Liver (tissue), 10 donors: ENCODE measurements at places on chromosomes 11 and 22. TPM values are rescaled to one million over a fixed set of nuclear protein-coding genes. Genes with fewer than 3 reads are reported as not detected.

Gene UPK2
- total RNA-seq = not detected

- DNase-seq = no peak
- H3K4me1 ChIP-seq = no peaks in the 10 kb centered on the region
- no peaks in the 10 kb centered on the region for H3K36me3 ChIP-seq
- H3K27me3 ChIP-seq = no peaks in the 10 kb centered on the region
- H3K27ac ChIP-seq = no peak overlapping the region
- no peak overlapping the region for H3K4me3 ChIP-seq
Observed at GRCh38 chr11:13486926-13487660, 8.7 kb downstream of the PTH start.

- peaks cover 15% of the 10 kb centered on the region for H3K4me1 ChIP-seq
- H3K27me3 ChIP-seq = no peaks in the 10 kb centered on the region
- no peak overlapping the region for H3K27ac ChIP-seq
- H3K36me3 ChIP-seq = no peaks in the 10 kb centered on the region
- DNase-seq = no peak
Observed at GRCh38 chr11:396511-396947, 2.5 kb downstream of the PKP3 start.

Gene CD3G
- 0.19 TPM for total RNA-seq

GRCh38 chr22:31879585-31879984 is 64.8 kb upstream of the YWHAH start:
- H3K4me3 ChIP-seq = no peak overlapping the region
- peaks cover 58% of the 10 kb centered on the region for H3K36me3 ChIP-seq
- no peaks in the 10 kb centered on the region for H3K27me3 ChIP-seq

DNA sequence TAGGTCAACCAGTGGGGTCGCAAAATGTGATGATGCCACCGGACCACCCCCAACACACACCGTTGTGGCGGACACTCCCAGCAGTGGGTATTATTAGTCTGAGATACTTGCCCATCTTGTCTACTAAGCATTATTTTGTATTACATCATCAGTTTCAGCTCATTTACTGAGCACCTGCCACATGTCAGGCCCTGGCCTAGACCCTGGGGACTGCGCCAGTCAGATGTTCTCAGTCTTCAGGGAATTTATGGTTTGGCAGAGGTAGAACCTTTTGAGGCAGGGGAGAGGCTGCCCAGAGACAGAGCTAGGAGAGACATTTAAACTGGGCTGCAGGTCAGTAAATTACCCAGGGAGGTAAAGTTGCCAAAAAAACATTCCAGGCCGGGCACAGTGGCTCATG is 43.1 kb upstream of the GCAT start:
- H3K4me3 ChIP-seq = no peak overlapping the region
- DNase-seq = no peak
- peaks cover 2% of the 10 kb centered on the region for H3K36me3 ChIP-seq
- H3K27me3 ChIP-seq = no peaks in the 10 kb centered on the region
- peaks cover 26% of the 10 kb centered on the region for H3K4me1 ChIP-seq

Gene PTS
- 59.5 TPM for total RNA-seq

GRCh38 chr22:22207845-22208564 is 36.6 kb upstream of the VPREB1 start:
- no peaks in the 10 kb centered on the region for H3K4me1 ChIP-seq
- no peak overlapping the region for H3K4me3 ChIP-seq
- H3K36me3 ChIP-seq = no peaks in the 10 kb centered on the region

- H3K36me3 ChIP-seq = no peaks in the 10 kb centered on the region
- DNase-seq = no peak
- H3K27ac ChIP-seq = peak overlapping the region; percentile 19
- no peak overlapping the region for H3K4me3 ChIP-seq
- H3K4me1 ChIP-seq = peaks cover 7% of the 10 kb centered on the region
- no peaks in the 10 kb centered on the region for H3K27me3 ChIP-seq
Observed at GRCh38 chr22:38204784-38205183, 3.0 kb downstream of the MAFF start.

GRCh38 chr22:37731804-37732471 is 35.1 kb downstream of the TRIOBP start:
- DNase-seq = no peak
- H3K4me1 ChIP-seq = peaks cover 2% of the 10 kb centered on the region
- no peaks in the 10 kb centered on the region for H3K36me3 ChIP-seq
- no peak overlapping the region for H3K4me3 ChIP-seq
- H3K27me3 ChIP-seq = no peaks in the 10 kb centered on the region

- no peaks in the 10 kb centered on the region for H3K4me1 ChIP-seq
- no peak overlapping the region for H3K4me3 ChIP-seq
- no peaks in the 10 kb centered on the region for H3K36me3 ChIP-seq
- no peak for DNase-seq
Observed at GRCh38 chr11:44572884-44573283, 7.4 kb downstream of the CD82 start.

DNA sequence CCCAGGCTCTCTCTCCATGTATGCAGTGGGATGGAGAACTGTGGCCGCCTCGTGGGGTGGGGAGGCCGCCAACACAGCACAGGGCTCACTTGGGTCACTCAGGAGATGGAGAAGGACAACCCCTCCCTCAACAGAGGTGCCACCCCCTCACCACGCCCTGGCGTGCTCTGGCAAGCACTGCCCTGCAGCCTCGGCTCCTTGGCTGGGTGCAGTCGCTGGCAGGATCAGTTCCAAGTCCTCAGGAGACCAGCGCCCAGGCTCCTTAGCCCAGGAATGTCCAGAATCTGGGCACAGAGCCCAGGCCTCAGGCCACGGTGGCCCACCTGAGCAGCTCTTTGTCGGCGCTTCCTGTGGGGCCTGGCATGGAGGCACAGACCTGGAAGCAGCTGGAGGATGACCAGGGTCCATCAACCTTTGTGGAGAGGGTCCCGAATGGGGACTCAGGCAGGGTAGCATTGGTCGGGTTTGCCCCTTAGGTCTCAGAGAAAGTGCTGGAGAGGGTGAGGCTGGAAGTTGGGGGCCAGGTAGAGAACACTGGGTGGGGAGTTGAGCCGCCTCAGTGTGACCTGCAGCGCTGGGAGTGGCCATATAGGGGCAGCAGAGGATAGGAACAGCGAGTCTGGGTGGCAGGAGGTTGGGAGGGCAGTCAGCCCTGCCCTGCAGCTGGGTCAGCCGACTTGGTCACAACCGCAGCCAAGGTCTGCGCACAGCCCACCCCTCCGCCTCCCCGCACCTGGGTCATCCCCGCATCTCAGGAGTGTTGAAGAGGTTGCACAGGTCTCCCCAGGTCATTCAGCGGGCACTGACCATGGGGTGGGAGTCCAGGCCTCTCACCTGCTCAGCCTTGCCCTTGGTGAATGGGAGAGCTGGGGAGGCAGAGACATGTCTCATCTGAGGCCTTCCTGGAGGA is 8.2 kb downstream of the SUSD2 start:
- H3K36me3 ChIP-seq = no peaks in the 10 kb centered on the region
- no peak overlapping the region for H3K4me3 ChIP-seq
- peak; percentile 69 for DNase-seq
- H3K4me1 ChIP-seq = no peaks in the 10 kb centered on the region

Gene GRK2
- total RNA-seq = 35.0 TPM

GRCh38 chr11:86990031-86990430 is 34.8 kb upstream of the FZD4 start:
- no peak for DNase-seq
- no peaks in the 10 kb centered on the region for H3K27me3 ChIP-seq
- peaks cover 7% of the 10 kb centered on the region for H3K4me1 ChIP-seq
- no peak overlapping the region for H3K27ac ChIP-seq

DNA sequence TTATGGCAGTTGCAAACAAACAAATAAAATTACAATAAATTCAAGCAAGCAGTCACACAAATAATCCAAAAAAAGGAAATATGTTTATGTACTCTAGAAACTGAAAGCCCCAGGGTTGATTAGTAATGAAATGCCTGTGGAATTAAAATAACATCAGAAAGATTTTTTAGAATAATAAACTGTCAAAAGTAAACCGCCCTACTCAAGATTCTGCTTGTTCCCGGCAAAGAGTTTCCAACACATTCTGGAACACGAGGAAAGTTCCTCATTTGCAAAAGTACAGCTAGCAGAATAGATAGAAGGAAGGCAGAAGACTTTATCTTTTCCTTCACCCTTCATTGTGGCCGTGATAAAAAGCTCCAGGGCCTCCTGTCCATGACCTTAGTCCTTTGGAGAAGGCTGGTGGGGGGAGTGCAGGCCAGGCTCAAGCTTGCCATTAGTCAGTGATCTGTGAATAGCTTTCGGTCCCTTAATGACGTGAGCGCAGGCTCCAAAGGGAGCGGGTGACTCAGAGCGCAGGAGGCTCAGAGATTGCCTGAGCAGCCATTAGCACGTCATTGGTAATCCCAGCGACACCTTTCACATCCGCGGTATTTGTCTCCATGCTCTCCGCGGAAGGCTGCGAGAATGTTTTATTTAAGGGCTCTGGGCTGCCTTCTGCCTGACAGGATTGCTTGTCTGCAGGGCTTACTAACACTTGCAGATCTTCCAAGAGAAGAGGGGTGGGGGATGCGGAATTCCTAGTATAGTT is 458.3 kb downstream of the METTL15 start:
- no peak overlapping the region for H3K27ac ChIP-seq
- no peak overlapping the region for H3K4me3 ChIP-seq
- no peak for DNase-seq
- no peaks in the 10 kb centered on the region for H3K27me3 ChIP-seq
- H3K36me3 ChIP-seq = no peaks in the 10 kb centered on the region
- no peaks in the 10 kb centered on the region for H3K4me1 ChIP-seq

DNA sequence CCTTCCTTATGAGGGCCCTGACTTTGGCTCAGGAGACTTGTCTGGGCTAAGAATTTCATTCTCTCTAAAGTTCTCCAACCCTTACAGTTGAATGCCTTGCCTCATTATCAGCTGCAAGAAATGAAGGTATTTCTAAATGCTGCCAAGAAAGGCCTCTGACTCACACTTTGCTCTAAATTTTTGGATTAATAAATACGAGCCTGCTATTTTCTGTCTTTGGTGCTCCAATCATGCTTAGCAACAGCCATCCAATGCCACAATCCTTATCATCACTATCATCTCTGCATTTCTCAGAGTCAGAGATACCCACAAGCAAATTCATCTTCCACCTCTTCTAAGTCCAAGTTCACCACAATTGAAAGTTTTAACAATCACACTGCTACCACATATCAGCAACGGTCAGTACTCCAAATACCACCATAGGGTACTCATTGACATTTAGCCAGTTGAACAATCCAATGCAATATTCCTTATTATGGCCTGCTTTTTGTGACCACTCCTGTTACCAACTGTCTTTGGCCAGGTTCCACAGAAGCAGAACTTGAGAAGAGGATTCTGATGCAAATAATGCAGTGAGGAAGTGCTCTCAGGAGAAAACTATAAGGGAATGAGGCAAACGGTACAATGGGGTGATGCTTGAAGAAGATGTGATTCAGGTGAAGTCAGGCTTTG is 5.7 kb downstream of the PATE2 start:
- no peaks in the 10 kb centered on the region for H3K36me3 ChIP-seq
- H3K4me3 ChIP-seq = no peak overlapping the region
- H3K4me1 ChIP-seq = no peaks in the 10 kb centered on the region
- H3K27me3 ChIP-seq = no peaks in the 10 kb centered on the region

- no peak overlapping the region for H3K27ac ChIP-seq
- peaks cover 3% of the 10 kb centered on the region for H3K27me3 ChIP-seq
- DNase-seq = no peak
- no peaks in the 10 kb centered on the region for H3K4me1 ChIP-seq
- no peaks in the 10 kb centered on the region for H3K36me3 ChIP-seq
Observed at GRCh38 chr11:72579816-72580641, 94.2 kb downstream of the PDE2A start.
